ENCODE measurements at places on chromosomes 5 and 9.

- DNase-seq = no peak
Observed at GRCh38 chr9:33265211-33265865, 489 bp downstream of the CHMP5 start.

- DNase-seq = no peak
Observed at GRCh38 chr5:151130235-151130921, 27.2 kb downstream of the ANXA6 start.

GRCh38 chr9:20557890-20558565 lies 64.3 kb downstream of the MLLT3 start:
- no peak for DNase-seq

GRCh38 chr5:130286971-130287370 lies 382.7 kb downstream of the CHSY3 start:
- no peak for DNase-seq

DNA sequence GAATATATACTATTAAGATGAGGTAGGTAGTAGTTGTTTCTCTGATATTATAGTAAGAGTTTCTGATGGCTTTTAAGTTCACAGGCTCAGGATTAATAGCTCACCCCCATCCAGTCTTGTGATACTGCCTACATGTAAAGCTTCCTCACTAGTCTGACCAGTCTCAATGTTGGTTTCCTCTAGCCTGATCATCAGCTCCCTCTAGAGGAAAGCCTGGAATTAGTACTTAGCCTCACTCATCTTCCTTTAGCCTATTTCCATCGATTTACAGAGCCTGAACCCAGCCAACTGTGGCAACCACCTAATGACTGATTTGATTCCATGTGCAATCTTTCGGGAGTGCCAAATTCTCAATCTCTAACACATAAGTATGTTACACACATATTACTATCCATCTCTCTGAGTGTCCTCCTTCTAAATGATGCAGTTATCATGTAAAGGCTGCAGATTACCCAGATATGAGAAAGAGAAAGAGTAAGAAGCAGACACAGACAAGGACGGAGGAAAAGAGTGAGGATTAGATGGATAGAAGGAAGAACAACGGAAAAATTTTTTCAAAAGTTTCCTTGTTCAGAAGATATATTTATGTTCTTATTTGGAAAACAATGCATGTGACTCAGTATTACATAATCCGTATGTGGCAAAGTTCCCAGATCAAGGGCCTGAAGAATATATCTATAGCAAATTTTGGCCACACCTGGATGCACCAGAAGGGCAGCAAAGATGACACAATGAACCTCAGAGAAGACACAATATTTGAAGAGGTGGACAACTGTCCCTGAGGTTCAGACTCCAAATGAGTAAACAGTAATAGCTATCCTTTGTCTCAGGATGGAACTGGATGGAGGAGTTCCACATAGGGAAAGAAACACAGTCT lies 333.7 kb downstream of the ELAVL2 start:
- DNase-seq = peak; percentile 57

DNA sequence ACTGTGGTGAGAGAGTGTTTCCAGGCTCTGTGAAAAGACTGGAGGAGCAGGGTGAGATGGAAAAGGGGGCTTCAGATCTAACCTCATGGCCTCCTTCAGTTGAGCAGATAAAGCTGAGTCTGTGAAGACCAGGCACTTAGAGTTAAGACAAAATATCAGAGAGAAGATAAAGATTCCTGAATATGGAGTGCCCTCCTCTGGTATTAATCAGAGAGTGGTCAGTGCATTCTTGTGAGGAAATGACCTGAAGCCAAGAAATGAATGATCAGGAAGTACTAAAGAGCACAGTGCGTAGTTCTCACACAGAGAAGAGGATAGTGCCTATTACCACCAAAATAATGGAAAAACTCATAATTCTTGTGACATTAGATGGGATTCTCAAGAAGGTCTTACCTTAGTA lies 1417.0 kb upstream of the ACO1 start:
- DNase-seq = no peak

DNA sequence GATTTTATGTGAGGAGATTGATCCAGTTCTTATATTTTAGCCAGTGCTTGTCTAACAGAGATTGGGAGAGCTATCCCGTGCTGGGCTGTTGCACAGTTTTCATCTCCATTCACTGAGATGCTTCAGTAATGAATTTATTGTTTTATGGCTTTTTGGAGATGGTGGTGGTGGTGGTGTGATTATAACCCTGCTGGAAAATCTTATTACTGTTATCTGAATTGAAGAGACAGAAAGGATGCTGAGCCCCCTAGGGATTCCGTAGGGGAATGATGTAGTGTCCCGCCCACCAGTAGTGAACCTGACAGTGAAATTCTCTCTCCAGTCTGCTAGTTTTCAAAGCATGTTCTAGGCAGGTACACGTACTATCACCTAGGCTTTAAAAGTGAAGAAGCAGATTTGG lies 1.9 kb downstream of the RAI14 start:
- DNase-seq = no peak

DNA sequence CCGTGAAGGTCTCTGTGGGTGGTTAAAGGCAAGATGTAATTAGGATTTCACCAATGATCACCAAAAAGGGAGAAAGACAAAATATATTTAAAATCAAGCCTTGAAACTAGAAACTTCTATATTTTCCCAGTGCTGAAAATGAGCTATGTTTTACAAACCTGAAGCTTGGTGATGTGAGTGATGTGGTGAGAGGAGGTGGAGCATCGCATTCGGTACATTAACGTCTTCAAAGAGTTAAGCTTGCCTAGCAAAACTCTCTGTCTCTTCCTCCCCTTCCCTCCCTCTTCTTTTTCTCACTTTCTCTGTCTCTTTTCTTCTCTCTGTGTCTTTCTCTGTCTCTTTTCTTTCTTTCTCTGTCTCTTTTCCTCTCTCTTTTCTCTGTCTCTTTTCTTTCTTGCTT lies 347.3 kb upstream of the IRX2 start:
- DNase-seq = no peak

- DNase-seq = no peak
Observed at GRCh38 chr9:78805771-78806170, 508.8 kb downstream of the PSAT1 start.

DNA sequence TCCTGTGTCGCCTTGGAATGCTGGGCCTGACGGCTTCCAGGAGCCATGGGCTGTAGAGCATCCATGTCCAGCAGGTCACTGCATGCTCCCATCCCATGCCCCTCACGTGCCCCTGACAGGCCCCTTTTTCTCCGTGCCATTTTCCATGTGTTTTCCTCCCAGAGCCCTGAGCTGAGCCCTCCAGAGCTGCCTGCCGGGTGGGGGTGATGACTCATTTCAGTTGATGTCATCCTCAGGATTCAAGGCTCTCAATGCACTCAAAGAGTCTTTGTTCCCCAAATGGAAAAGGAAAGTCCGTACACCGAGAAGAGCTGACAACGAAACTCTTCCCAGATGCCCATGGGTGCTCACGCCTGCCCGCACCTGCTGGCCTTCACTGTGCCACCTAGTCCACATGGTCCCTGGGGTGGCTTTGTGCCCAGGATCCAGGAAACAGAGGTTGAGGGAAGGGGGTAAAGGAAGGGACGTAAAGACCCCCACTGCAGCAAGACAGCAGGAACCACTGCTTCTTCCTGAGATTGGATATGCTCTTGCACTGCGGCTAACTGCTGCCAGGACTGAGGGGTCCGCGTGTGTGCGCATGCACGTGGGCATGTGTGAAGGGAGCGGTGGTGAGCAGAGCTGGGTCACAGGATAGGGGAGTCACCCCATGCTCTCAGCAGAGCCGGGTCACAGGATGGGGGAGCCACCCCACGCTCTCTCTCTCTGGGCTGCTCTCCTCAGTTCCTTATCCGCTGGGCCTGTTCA lies 27.6 kb downstream of the COL15A1 start:
- peak; percentile 94 for DNase-seq

DNA sequence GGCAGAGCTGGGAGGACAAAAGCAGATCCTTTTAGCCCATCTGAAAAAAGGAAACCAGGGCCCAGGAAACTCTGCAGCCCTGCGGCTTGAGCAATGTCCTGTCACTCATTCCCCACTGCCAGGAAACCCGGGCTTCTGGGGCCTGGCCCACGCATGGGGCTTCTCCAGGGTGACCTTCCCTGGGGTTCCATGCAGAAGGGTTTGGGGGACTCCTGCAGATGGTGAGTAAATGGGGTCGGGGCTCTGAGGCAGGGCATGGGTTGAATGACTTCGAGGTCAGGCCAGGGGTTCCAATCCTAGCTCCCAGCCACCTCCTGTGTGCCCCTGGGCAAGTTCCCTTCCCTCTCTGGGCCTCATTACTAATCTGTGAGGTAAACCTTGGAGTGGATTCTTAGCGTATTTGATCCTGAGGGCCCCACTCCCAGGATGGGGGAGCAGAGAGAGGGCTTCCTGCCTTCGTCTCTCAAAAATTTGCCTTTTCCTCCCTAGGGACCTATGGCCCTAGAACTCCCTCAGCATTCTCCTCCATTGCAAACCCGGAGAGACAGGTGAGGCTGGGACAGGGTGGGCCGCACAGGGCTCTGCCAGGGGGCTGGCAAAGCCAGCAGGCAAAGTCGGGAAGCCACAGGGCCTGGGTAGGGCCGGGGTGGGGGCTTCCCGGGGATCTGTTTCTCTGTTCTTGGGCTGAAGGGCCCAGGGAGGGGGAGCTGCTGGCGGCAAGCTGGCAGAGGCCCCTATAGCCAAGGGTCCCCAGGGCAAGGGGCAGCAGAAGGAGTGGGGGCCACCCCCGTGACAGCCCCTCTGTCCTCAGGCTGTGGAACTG lies 25.8 kb downstream of the ADGRD2 start:
- DNase-seq = no peak

DNA sequence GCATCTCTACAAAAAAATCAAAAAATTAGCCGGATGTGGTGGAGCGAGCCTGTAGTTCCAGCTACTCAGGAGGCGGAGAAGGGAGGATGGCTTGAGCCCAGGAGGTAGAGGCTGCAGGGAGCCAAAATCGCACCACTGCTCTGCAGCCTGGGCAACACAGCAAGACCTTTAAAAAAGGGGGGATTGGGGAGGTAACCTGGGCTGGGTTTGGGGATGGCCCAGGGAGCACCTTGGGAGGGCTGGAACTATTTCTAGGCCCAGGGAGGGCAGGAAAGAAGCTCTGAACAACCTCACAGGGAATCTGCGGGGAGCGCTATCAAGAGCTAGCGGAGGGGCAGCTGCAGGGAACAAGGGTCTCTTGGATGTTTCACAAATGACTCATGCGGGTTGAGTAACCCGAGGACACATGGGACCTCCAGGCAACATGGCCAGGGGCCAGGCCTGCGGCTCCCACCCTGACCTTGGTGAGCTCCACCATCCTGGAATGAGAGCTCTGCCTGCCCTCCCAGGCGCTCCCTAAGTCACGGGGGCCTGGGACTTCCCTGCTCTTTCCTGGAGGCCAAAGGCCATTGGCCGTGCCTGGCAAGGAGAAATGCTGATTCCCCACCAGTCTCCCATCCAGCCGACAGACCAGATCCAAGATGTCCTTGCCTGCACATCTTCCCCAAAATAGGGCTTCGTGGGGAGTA lies 23.4 kb downstream of the SARDH start:
- DNase-seq = peak; percentile 94

DNA sequence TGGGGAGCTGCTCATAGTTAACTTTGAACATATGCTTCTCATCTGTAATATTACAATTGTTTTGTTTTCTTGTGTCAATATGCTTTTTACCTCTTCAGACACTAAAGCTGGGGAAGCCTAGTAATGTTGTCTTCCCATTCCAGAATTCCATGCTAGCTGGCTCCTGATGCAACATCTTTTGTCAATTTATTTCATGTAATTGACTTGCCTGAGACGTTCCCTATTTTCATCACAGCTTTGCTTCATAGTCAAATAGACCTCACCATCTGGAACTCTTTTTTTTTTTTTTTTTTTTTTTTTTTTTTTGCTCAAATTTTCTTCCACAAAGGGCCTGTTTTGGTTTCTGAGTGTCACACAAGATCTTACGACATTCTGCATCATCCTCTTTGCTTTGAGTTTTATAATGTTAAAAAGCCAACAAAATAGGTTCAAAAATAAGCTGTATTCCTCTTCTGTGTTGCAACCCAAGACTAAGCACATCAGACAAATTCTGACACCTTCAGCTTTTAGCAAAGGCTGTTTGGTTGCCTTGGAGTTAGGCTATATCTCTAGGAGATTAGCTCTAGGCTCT lies 235.2 kb downstream of the NR3C1 start:
- no peak for DNase-seq

DNA sequence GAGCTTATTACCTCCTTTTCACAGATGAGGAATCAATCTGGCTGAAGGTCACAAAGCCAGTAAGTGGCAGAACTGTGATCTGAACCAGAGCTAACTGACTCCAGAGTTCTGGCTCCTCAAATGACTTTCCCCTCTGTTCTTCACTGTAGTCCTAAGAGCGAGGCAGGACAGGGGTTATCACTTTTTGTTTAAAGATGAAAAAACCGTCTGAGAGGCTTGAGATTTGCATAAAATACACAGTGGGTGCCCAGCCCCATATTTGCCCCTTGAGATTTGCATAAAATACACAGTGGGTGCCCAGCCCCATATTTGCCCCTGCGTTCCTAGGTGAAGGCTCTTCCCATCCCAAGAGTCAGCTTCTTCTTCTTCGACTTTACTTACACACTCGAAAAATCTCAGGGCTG lies 667 bp downstream of the FBXO10 start:
- no peak for DNase-seq

DNA sequence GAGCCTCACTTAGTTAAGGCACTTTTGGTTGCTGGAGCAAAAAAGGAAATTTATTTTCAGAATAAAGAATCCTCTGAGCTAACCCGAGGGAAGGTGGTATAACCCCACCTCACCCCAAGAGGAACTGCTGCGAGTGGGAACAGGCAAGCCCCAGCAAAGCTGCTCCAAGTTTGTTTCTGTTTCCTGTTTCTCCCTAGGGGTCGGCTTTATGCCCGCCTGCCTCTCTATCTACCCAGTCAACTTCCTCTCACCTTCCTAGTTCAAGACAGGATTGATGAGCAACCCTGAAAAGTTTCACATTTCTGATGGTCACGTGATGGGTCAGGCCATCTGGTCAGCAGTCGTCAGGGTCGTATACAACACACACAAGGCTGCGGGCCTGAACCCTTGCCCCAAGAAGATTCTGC lies 31.1 kb downstream of the TRIO start:
- peak; percentile 94 for DNase-seq

DNA sequence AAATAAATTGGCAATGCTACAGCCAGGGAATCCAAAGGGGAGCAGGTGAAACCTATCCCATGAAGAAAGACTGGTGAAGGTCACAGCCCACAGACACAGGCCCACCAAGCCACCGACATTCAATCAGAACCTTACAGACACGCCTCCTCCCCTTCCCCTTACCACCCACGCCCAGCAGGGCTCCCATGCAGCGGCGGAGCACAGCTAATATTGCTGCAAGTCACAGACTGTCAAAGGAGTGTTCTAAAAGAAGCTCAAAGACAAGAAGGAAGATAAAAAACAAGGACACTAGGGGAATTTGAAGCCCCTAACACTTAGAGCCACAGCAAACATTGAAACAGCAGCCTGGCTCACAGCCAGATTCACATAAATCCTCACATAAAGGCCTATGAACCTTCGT lies 91.2 kb downstream of the MED10 start:
- no peak for DNase-seq

- DNase-seq = no peak
Observed at GRCh38 chr5:10827571-10827970, 66.5 kb upstream of the DAP start.
